ENCODE measurements at places on chromosomes 5 and 9.

DNA sequence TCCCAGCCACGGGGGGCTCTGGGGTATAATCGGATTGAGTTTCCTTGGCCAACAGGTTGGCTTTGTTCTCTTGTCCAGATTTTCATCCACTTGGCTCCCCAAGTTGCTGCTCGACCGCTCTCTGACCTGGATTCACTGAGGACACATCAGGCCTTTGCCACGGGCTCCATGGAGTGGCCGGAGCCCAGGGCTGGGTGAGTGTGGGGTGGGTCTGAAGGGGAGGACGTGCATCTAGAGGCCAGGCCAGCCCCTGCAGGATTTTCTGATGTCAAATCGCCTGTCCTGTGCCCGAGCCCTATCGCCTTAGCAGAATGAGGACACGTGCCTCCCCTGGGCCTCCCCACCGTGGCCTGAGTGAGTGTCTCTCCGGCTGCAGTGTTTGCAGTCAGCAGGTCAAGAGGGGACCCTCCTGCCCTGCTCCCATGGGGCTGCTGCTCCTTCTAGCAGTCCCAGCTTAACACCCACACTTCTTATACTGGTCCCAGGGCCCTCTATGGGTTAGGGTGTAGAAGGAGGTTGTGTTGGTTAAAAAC is 89.1 kb upstream of the BOD1 start:
- DNase-seq = no peak

GRCh38 chr5:36452424-36453006 is 150.8 kb upstream of the RANBP3L start:
- DNase-seq = no peak

DNA sequence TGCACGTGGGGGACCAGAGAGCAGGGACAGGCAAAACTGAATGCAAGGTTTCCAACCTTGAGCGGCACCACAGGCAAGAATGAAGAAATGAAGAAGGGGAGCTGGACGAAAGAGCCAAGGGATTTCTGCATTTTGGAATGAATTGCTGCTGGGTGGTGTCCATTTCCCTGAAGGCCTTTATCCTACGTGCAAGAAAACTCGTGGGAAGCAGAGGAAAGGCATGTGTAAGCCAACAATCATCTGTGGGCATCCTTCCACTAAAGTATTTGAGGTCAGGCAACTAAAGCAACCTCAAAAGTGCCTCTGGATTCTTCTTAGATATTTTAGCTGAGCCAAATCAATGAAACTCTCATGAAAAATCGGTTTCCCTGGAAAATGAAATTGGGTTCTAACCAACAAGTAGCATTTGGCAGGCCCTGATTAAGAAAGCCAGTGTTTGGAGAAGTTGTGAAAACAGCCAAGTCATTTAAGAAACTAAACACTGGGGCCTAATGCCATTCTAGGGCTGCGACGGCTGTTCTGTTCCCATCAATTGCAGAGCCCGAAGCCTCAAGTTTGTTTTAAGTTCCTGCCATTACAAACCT is 4.7 kb upstream of the TGFBI start:
- DNase-seq = no peak

- DNase-seq = no peak
These were observed 122.9 kb upstream of the IL12B start for GRCh38 chr5:159453209-159453608.

GRCh38 chr9:111661150-111661801 is at the start of gene GNG10:
TSS of gene GNG10 (plus strand) at chr9:111661605. CDS start at chr9:111661635, 30 bp downstream.
- peak; percentile 56 for DNase-seq

All from T-helper 9 cell (primary cell).